Activated CD4-positive, CD25-positive, alpha-beta regulatory T cell treated with anti-CD3 and anti-CD28 coated beads, Interleukin-2, amount 50 U/mL, for 16 hours (primary cell): ENCODE measurements at places on chromosomes 11 and 22.

- DNase-seq: no peak
Measured at GRCh38 chr11:22162756-22163155, 30.1 kb upstream of the ANO5 start.

DNA sequence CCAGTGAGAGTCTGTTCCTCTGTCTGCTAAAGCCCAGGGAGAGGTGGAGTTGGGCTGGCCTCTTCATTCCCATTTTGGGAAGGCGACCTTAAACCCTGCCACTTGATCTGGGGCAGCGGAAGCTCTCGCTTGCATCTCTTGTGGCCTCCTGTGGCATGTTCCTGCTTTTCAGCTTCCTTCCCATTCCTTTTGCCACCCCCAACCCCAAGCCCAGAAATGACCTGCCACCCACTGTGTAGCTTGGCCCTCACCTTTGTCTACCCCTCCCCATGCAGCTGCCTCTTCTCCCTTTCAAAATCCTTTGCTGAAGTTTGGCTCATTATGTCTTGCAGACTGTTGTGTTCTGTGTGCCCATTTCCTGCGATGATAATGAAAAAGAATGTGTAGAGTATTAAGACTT lies 110.2 kb downstream of the DBX1 start:
- no peak for DNase-seq

- no peak for DNase-seq
Measured at GRCh38 chr11:122229078-122229477, 113.1 kb upstream of the BLID start.

- DNase-seq: peak; percentile 41
Measured at GRCh38 chr11:86176165-86176884, 68.2 kb upstream of the EED start.

DNA sequence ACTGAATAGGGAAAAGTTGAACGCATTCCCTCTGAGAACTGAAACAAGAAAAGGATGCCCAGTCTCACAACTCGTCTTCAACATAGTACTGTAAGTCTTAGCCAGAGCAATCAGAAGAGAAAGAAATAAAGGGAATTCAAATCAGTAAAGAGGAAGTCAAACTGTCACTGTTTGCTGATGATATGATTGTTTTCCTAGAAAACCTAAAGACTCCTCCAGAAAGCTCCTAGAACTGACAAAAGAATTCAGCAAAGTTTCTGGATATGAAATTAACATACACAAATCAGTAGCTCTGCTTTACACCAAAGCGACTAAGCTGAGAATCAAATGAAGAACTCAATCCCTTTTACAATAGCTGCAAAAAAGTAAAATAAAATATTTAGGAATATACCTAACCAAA lies 471.2 kb upstream of the CNTN5 start:
- DNase-seq: no peak

DNA sequence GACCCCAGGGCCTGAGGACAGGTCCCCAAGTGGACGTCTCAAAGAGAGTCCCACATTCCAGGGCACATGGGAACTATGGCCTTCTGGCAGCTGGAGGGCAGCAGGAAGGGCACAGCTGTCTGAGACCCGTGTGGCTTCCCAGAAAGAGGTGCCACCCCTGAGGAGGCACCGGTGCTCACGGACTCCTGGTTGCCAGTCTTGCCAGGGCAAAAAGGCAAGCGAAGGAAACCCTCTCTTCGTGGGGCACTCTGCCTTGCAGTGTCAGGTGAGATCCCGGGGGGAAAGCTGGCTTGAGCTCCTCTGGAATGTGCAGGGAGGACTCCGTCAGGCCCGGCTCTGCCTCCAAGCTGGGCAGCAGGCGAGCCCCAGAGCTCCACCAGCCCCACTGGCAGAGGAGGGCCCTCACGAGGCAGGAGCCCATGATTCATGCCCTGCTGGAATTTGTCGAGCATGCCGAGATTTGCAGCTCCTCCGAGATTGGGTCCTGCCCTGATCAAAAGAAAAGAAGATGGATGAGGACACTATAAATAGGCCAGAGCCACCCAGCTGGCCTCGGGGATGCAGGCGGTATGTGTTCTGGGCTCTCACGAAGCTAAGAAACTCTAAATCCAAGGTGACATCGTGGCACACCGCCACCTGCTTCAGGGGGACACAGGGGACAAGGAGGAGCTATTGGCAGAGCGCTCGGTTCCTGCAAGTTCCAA lies 9.9 kb upstream of the CELSR1 start:
- no peak for DNase-seq

- DNase-seq: no peak
Measured at GRCh38 chr11:130208241-130209127, 48.9 kb downstream of the ST14 start.

- no peak for DNase-seq
Measured at GRCh38 chr11:77199137-77199745, 71.2 kb downstream of the MYO7A start.

- no peak for DNase-seq
Measured at GRCh38 chr11:2664376-2664775, 35.4 kb downstream of the KCNQ1OT1 start.

- DNase-seq: no peak
Measured at GRCh38 chr11:9736365-9736764, 72.5 kb downstream of the SWAP70 start.

GRCh38 chr11:5499671-5500070 lies 10.1 kb downstream of the UBQLN3 start:
- no peak for DNase-seq

DNA sequence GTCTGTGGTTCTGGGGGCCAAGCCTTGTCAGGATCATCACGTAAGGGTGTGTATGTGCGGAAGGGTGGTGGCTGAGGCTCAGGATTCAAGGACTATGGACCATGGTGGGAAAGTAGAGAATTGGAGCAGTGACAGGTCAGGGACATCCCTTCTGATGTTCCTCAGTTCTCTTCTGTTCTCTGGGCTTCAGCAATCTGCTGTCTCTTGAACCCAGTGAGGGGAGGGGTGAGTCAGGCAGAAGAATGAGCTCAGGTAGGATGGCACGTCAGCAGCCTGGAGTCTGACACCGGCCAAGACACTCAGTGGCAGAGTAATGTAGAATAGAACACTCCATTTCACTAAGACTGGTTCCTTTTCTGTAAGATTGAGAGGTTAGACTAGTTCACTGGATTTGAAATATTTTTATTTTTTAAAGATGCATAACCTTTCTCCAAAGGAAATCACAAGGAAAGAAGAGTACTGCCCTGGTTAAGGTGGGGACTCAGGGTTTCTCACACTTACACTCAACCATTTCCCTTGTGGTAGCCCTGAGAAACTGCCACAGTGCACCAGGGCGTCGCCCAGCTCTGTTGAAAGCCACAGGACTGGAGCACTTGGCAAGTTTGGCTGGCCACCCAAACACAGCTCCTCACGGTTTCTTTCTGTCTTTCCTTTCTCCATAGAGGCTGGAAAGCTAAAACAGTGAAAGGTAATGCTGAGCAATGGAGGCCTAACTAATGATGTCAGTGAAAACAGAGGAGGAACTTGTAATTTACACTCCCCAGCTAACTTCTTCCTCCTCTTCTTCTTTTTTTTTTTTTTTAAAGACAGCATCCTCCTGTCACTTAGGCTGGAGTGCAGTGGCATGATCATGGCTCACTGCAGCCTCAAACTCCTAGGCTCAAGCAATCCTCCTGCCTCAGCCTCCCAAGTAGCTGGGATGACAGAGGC lies 23.1 kb upstream of the MICAL2 start:
- DNase-seq: no peak

DNA sequence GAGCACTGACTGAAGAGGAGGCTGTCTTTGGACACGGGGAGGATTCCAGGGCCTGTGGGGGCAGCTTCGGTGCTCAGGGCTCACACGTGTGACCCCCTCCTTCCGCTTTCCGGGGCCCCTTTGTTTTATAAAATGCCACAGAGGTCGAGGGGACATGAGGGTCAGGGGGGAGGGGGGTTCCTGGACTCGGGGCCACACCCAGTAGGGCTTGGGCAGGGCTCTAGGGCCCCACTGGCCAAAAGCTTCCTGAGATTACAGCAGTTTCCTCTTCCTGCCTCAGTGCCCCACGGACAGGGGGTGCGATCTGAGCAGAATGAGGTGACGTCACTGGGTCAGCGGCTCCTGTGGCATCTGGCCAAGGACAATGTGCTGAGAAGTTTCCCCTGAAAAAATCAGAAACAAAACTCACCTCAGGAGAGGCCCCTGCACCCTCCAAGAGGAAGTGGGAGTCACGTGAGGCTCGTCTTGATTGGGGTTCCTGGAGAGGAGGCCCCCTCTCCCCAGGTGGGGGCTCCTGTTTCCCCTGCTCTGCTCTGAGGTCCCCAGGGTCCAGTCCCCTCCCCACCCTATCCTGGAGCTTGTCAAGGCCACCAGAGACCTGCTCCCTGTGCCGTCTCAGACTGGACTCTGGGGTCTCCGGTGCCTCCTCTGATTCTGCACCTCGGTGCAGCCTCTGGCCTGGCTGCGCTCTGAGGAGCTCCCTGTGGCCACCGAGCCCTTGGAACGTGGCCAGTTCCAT lies 6.4 kb upstream of the IFITM3 start:
- no peak for DNase-seq

- peak; percentile 55 for DNase-seq
Measured at GRCh38 chr11:124800226-124800929, at the start of gene MSANTD2. Gene MSANTD2 (minus strand): TSS chr11:124800406. CDS start chr11:124800380, 26 bp downstream.

- no peak for DNase-seq
Measured at GRCh38 chr11:117925198-117925925, 3.8 kb downstream of the TMPRSS13 start.

DNA sequence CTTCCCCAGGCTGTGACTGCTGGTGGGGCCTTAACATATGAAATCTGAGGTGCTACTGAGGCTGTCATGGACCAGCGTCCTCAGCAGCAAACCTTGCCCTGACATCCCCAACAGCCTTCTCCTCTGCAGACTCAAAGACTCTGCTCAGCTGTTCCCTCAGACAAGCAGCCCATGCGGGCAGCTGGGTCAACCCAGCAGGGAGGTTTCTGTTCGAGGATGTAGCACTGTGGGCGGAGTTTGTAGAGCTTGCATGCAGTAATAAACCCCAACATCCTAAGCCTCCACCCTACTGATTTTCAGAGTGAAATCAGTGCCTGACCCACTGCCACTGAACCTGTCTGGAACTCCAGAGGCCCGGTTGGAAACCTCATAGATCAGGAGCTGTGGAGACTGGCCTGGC lies 88.8 kb upstream of the XKR3 start:
- no peak for DNase-seq

- no peak for DNase-seq
Measured at GRCh38 chr11:69048031-69048693, 570 bp upstream of the TPCN2 start.

DNA sequence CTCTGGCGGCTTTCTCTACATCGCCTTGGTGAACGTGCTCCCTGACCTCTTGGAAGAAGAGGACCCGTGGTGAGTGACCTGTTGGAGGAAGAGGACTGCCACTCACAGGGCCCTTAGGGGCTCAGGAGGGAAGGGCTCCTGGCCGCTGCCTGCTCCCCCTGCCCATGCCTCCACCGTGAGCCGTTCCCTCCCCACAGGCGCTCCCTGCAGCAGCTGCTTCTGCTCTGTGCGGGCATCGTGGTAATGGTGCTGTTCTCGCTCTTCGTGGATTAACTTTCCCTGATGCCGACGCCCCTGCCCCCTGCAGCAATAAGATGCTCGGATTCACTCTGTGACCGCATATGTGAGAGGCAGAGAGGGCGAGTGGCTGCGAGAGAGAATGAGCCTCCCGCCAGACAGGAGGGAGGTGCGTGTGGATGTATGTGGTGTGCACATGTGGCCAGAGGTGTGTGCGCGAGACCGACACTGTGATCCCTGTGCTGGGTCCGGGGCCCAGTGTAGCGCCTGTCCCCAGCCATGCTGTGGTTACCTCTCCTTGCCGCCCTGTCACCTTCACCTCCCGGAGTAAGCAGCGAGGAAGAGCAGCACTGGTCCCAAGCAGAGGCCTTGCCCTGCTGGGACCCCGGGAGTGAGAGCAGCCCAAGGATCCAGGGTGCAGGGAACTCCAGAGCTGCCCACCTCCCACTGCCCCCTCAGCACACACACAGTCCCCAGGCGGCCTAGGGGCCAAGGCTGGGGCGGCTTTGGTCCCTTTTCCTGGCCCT lies 6.9 kb downstream of the SLC39A13 start:
- no peak for DNase-seq

- no peak for DNase-seq
Measured at GRCh38 chr22:46935506-46936377, 173.3 kb downstream of the TBC1D22A start.

DNA sequence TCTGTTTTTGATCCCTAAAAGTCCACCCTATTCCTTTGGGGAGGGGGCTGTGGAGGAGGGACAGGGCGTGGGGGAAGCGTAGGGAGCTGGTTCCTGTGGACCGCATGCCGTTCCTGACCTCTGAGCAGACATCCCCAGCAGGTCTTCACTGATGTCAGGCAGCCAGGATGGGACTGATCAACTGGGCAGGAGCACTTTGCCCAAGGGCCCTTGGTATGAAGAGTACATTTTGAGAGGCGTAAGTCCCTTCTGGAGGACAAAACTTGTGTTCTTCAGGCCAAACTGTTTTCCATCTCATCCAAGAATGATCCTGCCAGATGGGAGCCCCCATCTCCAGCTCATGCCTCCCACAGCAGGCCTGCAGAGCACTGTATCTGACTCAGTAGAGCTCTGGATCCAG lies 80.9 kb upstream of the NARS2 start:
- DNase-seq: no peak

DNA sequence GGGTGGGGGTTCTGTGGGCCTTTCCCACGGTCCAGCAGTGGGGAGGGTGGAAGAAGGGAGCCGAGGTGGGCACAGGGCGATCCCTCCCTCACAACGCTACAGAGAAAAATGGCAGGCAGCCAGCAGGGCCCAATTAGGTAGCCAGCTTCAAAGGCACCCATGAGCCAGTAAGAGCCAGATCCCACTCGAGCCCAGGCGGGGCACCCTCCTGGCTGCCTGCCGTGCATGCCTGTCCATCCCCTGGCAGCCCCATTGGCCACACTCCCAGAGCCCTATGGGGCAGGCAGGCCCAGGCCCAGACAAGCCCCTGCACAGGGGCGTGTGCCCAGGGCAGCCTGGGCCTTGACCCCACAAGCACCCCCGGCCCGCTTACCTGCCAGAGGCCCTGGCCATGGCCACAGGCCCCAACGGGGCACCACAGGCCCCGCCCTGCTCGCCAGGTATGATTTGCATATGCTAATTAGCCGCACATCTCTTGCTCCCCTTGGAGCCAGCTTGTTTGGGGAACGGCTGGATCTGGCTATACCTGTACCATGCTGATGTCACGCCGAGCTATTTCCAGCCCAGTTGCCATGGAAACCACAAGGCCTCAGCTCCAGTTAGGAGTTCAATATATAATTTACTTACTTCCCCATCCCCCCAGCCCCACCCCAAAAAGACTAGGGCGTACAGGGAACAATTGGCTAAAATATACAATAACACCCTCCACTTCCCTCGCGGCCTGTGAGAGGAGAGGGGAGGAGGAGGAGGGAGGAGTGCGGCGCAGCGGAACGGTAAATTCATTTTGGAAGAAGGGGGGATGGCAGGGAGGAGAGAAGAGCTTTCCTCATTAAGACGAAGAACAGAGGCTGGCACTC lies 47.5 kb upstream of the TCF20 start:
- DNase-seq: no peak

- no peak for DNase-seq
Measured at GRCh38 chr22:35116269-35116668, 50.3 kb downstream of the ISX start.

- no peak for DNase-seq
Measured at GRCh38 chr11:66176650-66177049, 91.8 kb upstream of the RAB1B start.
